NCI-H524 treated with DMSO at 0.1 percent for 48 hours (cell line): ENCODE measurements at places on chromosomes 3 and 15.
A peak's percentile ranks its signal among the peaks of the same experiment; 100 is the strongest.

DNA sequence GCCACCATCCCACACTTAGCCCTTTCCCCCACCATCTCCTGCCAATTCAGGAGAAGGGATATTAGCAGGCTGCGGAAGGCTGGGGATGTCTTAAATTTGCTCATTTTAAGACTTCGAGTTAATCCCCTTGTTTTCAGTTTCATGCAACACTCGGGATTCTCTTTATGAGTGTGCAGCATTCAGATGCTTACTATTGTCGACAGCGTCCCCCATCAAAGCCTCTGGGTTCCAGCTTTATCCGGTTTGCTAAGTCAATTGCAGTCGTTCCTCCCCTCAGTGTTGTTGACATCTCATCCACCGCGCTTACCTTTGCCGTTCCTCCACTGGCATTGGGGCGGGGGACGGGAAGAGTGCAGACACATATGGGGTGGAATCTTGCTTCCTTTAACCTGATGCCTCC lies 220.2 kb downstream of the VPS13C start:
- no peak for DNase-seq

GRCh38 chr3:71512000-71512399 lies 71.5 kb downstream of the FOXP1 start:
- peak; percentile 8 for DNase-seq

DNA sequence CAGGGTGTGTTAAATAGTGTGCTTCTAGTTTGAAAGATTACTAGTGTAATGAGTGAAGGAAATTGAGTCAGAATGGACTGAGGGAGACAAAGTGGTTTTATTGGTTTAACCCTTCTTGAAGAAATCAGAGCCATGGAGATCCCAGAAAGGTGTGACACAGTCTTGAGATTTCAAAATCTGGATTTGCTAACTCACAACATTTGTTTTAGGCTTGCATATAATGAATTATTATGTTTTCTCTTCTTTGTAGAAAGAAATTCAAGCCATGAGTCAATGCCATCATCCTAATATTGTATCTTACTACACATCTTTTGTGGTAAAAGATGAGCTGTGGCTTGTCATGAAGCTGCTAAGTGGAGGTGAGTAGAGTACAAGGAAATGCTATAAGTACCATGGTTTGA lies 25.1 kb downstream of the OXSR1 start:
- no peak for DNase-seq

GRCh38 chr3:167716920-167717319 lies 17.8 kb downstream of the PDCD10 start:
- DNase-seq, result no peak

DNA sequence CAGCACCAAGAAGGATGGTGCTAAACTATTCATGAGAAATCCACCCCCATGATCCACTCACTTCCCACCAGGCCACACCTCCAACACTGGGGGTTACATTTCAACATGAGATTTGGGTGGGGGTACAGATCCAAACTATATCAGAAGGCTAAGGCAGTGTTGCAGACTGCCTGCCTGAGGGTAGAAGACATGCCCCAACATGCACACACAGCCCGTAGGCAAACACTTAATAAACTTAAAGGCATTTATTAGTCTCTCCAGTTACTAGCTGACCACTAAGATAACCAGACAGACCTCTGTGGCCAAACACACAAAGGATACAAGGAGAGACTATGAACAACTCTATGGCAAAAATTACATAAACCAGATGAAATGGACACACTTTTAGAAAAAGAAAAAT lies 10.2 kb downstream of the FAM162A start:
- DNase-seq, result no peak

DNA sequence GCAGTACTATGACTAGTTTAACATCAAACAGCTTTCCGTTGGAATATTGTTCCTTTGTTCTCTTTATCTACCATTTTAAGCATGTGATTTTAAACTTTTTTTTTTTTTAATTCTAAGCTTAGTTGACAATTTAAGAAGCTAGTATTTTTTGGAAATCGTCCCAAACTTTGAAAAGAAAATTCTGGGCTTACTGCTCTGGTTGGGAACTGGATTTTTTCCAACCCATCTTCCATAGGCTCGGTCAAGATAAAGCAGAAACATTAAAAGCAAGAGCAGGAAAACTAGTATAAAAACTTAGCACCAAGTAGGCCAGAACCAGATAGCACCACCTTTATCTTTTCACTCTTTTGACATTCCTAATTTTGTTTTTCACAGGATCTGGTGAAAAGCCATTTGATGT lies 49.9 kb downstream of the TSC22D2 start:
- DNase-seq, result no peak

- DNase-seq, result no peak
Measured at GRCh38 chr3:194466761-194467356, 19.9 kb downstream of the ATP13A3 start.

GRCh38 chr3:37773471-37773870 lies 88.2 kb upstream of the CTDSPL start:
- no peak for DNase-seq

DNA sequence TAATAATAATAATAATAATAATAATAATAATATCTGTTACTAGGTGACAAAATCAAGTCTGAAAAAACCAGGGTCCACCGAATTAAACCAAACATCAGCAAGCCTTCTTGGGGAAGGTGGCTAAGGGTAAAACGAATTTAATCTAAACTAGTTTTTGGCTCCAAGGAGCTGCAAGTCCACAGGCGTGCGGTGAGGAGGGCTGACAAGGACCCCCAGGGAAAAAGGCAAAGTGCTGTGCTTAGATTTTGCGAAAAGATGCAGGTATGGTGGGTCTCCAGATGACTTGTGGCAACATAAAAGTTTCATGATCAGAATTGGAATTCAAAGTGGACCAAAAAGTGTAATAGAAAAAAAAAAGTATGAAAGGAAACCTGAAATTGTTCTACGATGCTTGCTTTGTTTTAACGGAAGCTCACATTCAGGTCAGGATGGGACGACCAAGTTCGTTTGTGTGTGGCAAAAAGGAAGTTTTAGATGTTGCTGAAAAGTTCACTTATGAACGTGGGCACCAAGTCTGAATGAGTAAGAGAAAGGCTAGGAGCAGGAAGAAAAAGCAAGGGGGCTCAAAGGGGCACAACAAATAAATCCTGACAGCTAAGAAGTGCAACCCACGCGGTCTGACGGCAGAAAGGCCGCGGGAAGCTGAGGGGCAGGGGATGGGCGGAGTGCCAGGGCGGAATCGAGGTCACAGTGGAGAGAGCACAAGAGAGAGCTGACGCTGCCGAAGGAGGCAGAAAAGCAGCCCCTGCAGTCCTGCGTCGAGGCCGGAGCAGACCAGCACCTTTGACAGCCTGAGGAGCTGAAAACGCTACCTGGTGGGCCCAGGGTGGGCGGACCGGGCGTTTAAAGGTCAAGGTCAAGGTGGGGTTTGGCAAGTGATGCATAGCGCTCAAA lies 1.1 kb downstream of the WDR82 start:
- DNase-seq, result no peak

DNA sequence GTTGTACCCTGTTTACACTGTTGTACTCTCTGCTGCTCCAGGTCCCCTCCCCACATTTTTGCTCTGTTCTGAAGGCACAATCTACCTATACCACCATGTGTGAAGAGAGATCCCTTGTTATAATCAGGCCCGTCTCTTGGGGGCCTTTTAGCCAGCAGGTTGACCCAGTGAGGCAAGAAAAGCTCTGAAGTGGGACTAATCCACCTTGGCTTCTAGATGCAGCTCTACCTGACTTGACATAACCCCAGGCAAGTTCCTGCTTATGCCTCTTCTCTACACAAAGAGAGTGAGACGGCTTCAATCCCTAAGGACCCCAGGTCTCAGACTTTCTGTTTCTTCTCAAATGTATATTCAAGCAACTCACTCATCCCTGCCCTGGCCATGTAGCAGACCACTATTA lies 56.9 kb upstream of the MANF start:
- no peak for DNase-seq

DNA sequence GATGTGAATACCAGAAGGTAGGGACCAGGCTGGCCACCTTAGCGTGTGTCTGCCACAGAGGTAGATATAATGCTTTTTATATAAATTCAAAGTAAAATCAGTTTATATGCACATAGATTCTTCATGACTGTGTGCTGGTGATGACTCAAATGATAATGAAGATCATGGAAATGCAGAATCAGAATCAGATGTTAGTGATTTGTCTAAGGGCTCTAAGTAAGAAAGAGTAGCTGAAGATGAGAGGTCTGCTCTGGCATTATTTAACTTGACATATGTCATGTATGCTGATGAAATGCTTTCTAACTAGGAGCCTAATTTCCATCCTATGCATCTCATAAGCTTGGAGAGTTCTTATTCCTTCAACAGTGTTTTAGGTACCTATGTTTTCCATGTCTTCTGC lies 50.3 kb upstream of the DPH6 start:
- DNase-seq, result no peak

DNA sequence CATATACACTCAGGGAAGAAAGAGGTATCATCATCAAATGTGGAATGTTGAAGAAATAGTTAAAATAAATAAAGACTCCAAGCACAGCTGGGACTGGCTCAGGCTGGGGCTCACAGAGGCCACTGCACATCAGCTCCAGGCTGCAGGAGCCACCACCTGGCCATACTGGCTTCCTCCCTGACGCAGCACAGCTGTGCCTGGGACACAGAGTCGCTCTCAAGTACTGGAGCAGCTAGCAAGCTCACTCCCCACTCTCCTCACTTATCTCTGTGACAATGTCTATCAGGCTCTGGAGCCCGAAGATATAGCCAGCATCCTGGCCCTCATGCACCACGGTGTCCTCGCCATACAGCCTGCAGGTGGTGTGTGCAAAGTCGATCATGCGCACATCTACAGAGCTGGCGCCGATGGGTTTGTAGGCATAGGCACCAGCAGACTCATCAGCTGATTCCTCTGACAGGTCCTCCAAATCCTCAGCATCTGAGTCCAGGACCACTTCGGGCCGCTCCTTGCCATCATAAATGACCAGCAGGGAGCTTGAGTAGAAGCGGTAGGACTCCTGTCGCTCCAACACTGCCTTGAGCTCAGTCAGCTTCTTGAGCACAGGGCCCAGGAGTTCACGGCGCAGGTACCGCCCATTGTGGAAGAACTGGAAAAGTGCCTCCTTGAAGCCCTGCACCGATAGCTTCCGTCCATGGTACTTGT lies 2.5 kb upstream of the NCKIPSD start:
- DNase-seq, result no peak

DNA sequence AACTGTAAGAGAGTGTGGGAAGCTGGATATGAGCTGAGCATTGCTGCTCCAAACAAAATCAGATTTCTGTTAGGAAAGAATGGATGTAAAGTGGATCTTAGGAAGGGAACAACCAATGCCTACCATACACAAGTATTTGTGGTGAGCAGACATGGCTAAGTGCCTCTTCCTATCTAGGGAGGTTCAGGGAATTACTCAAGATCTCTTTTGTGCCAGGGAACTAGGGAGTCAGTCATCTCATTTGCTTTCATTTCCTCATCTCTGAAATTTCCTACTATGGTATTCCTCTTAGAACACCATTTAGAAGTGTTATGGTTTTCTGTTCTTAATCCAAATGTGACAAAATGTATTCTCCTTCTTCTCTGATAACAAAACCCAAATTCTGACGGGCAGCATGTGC lies 396.5 kb downstream of the FHIT start:
- DNase-seq, result no peak

DNA sequence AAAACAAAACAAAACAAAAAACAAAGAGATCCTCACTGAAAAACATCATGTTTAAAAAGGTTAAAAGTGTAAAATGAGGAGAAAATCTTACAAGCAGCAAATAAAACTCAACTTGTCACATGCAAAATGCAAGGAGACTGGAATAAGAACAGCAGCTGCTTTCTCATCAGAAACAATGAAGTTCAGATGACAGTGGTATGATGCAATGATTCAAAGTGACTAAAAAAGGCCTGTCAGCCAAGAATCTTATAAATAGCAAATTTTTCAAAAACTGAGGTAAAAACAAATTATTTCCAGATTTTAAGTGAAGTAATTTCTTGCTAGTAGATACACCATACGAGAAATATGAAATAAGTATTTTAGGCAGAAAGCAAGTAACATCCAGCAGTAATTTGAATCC lies 68.6 kb upstream of the EPHA3 start:
- DNase-seq, result no peak

DNA sequence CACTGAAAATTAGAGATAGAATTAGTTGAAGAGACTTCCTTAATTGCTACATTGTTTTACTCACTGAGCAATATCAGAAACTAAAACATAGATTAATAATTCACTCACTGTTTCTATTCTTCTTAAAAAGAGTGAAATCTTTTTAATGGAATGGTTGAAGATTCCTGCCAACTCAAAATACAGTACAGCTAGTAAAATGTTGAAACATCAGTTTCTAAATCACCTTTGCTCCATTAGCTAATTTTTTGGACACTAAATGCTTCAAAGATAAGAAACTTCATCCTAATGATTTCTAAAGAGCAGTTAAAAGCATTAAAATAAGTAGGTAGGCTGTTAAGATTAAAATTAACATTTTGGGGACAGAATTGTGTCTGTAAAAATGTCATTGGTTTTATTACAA lies 10.5 kb upstream of the NIT2 start:
- DNase-seq, result no peak

GRCh38 chr3:155390351-155390750 lies 96.9 kb upstream of the STRIT1 start:
- DNase-seq, result no peak

DNA sequence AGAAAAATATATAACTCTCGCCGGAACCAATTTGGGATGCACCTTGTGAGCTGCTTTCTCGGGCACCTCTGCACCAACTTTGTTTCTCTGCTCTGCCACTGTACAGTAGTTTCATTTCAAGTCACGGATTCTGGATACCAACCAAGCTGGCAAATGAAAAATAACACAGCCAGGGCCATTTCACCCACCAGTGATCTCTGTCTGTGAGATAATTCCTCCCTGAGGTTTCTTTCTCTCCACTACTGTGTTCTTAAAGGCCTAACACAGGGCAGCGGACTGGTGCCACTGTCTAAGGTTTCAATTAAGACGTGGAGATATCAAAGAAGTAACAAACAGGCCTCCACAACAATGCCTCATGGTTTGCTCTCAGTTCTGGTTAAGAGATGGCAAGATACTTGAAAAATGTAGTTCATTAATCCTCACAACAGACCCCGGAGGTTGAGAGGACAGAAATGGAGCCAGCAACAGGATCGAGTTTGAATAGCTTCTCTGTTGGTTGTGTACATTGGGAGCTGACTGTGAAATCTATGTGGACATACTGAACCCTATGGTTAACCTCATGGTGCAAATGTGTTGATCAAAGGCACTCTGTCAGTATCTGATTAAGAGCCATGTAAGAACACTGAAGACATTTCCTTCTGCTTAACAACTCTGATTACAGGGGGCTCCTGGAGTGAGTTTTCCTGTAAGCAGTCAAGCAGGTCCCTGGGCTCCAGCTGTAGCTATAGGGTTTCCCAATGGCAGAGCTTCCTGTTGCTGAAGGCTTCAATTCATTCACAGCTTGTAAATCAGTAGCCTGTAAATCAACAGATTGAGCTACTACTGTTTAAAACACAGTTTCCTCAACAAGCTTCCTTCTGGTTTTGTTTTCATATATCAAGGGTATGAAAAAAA lies 470.5 kb downstream of the EPHA3 start:
- DNase-seq, result no peak

DNA sequence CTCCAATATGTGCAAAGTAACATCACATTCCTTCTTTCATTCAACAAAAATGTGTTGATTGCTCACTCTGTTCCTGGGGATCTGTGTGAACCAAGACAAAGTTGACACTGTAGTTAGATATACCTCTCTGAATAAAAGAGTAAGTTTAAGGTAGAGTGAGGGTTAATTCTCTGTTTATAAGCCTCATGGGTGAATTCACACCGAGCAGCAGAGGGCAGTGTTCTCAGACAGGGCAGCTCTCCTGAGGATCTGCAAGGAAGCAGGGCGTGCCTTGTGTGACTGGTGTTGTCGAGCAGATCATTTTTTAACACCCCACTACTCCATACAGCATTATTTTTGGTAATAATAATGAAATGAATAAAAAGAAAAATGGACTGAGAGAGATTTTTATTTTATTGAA lies 34.4 kb downstream of the PAQR9 start:
- DNase-seq, result no peak

- no peak for DNase-seq
Measured at GRCh38 chr15:91627473-91628278, 225.8 kb upstream of the SLCO3A1 start.
